ENCODE measurements at places on chromosomes 16 and 17.

DNA sequence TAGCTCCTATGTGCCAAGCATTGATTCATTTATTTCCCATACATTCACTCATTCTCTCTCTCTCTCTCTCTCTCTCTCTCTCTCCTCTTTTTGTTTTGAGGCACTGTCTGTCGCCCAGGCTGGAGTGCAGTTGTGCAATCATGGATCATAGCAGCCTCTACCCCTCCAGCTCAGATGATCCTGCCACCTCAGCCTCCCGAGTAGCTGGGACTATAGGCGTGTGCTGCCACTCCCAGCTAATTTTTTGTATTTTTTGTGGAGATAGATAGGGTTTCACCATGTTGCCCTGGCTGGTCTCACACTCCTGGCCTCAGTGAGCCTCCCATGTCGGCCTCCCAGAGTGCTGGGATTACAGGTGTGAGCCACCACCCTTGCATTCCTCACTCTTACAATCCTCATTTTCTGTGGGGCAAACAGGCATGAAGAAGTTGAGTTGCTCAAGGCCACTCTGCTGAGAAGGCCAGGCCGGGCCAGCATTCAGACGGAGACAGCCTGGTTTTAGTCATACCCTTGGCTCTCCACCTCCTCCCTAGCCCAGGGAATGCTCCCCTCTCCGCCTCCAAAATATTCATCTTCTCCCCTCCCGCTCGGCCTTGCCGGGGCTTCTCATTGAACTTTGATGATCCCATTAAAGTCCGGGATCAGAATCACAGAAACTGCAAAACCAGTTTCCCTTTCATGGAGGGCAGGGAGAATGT lies 765 bp upstream of the PRM2 start:
- no peak for DNase-seq

DNA sequence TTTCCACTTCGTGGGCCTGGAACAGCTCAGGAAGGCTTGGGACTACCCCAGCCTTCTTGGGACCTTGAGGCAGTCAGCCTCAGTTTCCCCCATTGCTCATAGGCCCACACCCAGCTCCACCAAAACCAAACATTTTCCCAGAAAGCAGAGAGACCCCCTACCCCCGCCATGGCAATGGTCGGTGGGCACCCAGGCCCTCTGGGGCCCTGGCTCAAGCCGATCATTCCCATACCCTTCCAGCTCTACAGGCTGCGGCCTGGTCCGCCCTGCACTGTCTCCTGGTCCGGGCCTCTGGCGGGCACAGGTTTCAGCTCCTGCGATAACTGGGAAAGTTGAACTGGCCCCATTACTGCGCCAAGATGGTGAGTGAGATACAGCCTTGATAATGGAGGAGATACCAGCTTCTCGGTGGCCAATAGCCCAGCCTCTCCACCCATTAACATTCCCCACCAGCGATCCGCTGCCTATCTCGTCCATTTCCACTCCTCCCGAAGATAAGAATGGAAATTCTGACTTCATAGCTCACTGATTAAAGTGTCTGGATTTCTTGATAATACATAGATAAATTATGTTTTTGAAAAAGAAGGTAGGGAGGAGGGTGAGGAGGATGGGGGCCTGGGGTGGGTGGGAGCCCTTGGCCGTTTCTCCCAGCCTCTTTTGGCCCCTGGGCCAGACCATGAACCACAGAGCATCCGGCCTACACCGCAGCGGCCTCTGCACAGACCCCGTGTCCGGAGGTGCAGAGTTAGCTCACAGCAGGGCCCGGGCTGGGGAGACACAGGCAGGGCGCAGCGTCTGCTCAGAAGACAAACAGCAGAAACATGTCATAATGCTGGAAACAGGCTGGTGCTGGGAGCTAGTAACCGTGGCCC lies 11.6 kb downstream of the ZFPM1 start:
- no peak for DNase-seq

GRCh38 chr17:49201481-49201927 lies 8.9 kb downstream of the GNGT2 start:
- no peak for DNase-seq

DNA sequence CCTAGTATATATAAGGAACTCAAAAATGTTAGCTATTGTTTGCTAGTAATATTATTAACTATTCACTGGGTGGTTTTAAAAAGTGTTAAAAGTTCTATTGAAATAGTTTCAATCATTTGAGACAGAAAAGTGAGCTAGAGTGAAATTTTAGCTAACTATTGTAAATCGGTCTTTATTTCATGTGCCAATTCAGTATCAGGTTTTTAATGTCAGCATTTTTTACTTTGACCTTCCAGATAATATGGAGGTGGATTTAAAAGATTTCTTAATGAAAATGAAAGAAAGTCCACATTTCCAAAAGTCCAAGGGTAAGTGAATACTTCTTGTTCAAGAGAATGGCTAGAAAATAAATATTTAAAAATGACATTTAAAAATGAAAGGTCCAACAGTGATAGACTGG lies 90.9 kb downstream of the EFCAB13 start:
- DNase-seq: no peak

DNA sequence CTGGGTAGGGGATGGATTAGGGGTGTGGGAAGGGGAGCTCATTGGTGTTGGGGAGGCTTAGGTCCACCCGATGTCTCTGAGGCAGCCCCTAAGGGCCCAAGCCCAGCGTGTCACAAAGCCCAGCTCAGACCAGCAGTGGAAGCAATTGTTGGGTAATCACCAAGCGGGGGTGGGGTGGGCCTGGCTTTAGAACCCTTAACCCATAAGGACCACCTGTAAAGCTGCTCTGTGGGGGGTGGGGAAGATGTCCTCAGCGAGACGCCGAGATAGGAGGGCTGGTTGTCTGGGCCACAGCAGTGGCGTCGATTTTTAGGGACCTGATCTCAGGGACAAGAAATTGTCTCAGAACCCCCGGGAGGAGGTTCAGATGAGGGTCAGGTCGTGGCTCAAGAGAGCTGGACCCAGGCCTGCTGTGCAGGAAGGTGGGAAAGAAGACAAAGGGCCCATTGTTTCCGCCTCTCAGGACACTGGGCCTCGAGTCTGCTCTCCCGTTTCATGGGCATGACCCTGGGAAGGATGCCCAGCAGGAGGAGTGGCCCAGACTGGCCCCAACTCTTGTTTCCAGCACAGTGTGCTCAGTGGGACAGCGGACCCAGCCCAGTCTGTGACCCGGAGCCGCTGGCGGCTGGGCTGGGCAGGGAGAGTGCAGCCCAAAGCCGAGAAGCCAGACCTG lies 15.9 kb downstream of the ST6GALNAC2 start:
- DNase-seq: no peak

- no peak for DNase-seq
Measured at GRCh38 chr16:87358696-87359095, 24.9 kb downstream of the FBXO31 start.

GRCh38 chr16:12459391-12460063 lies 344.2 kb downstream of the CPPED1 start:
- no peak for DNase-seq

DNA sequence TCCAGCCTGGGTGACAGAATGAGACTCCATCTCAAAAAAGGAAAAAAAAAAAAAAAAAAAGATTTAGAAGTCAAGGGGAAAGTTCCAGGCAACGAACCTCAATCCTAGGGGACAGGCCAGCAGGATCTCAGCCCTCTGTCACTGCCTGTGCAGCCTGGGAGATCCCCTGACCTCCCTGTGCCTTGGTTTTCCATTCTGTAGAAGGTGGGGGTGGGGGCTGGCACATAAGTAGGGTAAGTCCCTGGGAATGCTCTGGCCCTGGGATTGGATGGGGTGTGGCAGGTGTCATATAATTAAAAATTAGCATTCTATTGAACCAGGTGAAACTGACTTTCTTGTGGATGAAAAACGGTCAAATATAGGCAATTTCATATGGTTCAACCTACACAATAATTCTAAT lies 90.5 kb downstream of the C16orf78 start:
- DNase-seq: no peak

GRCh38 chr17:6108987-6109386 lies 38.8 kb downstream of the WSCD1 start:
- DNase-seq: no peak

DNA sequence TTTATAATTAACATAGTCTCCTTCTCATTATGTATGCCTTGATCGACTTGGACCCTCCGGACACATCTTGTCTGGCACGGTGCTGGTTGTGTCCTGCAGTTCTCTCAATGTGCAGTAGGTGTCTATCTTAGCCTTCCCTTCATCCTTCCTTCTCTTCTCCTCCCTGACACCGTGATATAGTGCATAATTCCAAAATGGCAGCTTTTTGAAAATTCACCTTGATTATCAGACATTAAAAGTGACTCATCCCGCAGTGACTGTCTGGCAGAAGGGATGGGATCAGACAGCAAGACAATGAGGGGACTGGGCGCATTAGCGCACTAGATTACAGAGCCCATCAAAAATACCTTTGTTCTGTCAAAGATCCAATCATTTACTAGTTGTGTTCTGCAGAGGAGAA lies 70.0 kb upstream of the PMFBP1 start:
- DNase-seq: no peak

- no peak for DNase-seq
Measured at GRCh38 chr16:30896261-30896888, at the start of gene CTF1. Gene CTF1 (plus strand): TSS chr16:30896614. CDS start chr16:30896644, 30 bp downstream.

- no peak for DNase-seq
Measured at GRCh38 chr17:63222655-63223054, 223.5 kb downstream of the CYB561 start.

DNA sequence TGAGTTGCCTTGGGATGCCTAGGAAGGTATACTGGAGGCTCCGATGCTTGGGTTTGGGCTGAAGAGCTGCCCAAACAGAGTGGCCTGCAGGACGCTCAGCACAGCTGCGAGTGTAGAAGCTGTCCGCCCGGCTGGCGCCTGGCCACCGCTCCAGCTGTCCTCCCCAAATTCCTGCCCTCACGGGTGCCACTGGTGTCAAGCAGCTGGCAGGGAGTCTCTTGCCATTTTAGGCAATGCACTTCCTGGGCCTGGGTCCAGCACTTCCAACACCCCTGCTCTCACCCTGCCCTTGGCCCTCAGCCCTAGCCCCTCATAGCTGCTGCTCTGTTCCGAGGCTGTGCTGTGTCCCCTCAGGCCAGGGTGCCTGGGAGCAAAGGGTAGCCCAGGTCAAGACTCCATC lies 5.2 kb upstream of the PKMYT1 start:
- DNase-seq: no peak

DNA sequence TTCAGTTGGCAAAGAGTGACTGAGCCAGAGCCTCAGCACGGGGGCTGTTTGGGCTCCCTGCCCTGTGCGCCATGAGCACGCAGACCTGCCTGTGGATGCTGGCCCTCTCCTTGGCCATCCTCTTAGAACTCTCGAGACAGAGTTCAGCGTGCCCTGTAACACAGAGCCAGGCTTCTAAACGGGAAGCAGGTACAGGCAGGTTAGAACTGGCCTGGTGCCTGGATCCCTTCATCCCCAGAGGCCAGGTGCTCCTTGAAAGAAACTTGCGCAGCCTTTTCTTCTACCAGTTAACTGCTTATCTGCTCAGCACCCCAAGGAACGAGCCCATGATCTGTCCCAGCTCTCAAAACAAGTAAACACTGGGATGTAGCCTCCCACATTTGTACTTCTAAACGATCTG lies 6.9 kb downstream of the CCNF start:
- no peak for DNase-seq
